Lower lobe of right lung (tissue), 2 donors: ENCODE measurements at places on chromosomes 5 and 9.

DNA sequence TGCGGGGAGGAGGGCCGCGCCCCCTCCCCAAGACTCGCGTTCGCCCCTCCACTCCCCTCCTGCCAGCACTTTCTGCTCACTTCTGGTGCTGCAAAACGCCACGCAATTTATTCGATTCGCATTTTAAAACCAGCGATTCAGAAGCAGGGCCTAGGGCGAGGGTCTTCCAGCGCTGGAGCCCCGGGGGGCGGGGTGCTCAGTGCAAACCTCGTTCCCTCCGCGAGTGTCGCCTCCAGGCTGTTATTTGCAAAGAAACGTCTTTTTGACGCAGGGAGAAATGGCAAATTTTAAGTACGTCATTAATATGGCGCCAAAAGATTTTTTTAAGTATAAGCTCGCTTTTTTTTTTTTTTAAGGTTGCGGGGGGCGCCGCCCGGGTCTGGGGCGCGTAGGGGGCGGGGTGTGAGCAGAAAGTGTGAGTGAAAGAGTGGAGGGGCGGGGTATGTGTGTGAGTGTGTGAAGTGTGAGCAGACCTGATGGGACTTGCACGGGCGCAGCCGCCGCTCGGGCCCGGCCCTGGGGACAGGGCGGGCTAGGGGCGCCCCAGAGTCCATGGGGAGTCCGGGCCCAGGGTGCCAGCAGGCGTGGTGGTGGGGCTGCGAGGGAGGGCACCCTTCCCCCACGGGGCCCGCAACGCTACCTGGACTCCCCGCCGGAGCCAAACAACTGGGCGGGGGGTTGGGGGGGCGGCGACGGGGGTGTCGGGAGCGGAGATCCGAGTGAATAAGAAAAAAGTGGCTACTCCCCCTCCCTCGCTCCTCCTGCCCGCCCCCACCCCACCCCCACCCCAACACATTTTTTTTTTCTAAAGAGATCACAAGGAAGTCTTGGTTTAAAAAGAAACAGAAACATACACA is at the start of gene JADE2:
Gene JADE2, plus strand, starts transcription at position 845 of the 857 bp plus-strand sequence. CDS start 10,188 bp downstream, outside the sequence.
- peak; percentile 83 for DNase-seq

GRCh38 chr9:134410071-134410834 is 84.0 kb downstream of the RXRA start:
- peak; percentile 89 for DNase-seq

GRCh38 chr9:130088051-130088450 is 34.3 kb downstream of the GPR107 start:
- no peak for DNase-seq

DNA sequence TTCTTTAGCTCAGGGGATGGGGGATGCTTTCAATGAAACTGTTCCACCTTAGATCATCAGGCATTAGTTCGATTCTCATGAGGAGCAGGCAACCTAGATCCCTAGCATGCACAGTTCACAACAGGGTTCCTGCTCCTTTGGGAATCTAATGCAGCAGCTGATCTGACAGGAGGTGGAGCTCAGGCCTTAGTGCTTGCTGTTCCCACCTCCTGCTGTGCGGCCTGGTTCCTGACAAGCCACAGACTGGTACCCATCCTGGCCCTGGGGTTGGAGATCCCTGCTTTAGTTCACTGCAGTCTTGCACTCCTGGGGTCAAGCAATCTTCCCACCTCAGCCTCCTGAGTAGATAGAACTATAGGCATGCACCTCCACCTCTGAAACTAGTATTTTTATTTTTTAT is 1369.8 kb upstream of the NUDT12 start:
- no peak for DNase-seq

DNA sequence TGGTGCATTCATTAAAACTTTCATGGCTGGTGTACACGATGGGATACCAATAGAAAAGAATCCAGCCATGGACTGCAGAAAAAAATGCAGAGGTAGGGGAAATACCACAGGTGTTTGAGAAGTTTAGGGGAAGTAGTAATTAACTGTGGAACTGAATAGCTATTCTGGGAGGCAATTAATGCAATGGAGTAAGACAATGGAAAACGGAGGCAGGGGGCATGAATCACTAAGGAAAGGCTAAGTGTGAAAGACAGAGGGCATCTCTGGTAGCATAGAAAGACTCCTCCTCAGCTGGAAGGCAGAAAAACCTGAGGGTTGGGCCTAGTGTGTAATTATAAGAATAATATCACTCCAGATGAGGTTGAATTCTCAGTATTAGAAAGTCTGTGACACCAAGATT is 30.9 kb upstream of the NPR3 start:
- no peak for DNase-seq

DNA sequence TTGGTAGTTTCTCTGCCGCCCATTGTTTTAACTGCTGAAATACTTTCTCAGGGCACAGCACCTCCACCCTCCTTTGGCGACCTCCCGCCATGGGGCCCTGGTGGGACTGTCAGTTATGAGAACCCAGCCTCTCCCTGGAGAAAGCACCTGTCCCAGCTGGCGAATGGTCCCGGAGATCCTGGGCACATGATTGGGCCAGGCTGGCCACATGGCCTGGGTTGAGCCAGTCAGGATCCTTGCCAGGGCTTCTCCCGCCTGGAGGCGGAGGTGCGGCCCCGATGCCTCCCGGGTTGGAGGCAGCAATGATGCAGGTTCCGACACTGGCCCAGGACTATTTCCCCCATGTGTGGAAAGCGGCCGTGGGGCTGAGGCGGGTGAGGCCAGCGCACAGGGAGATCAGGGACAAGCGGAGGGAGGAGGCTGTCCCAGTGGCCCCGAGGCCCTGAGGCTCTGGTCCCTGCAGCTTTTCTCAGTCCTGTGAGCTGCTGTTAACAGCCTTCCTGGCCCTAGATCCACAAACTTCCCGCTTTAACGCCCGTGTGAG is 13.6 kb downstream of the UNC5A start:
- no peak for DNase-seq

- no peak for DNase-seq
These were observed 533.1 kb downstream of the NTRK2 start for GRCh38 chr9:85202596-85202995.

GRCh38 chr9:129932303-129933151 is 97.3 kb downstream of the USP20 start:
- DNase-seq = no peak

DNA sequence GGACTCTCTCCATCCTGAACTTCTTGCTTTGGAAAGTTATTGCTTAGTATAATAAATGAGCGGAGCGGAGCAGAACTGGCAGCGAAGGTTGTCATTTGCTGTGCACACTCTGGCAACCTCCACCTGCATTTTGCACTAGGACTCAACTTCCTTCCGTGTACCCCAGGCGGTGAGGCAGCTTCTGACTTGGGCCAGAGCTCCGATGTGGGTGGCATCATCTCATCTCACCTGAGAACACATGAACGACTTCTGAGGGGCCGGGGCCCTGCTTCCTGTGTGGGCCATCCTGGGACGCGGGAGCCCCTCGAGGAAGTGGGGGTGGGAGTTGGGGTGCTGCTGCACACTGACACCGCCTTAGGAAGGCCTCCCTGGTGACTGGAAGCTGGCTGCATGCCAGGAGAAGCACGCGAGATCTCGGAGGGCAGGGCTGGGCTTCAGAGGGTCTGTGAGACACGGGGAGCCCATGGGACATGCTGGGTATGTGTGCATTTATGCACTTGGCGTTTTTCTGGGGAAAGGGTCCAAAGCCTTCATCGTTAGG is 56.5 kb upstream of the COL5A1 start:
- DNase-seq = no peak

GRCh38 chr5:177445052-177445916 is 1.3 kb upstream of the PRR7 start:
- DNase-seq = no peak

DNA sequence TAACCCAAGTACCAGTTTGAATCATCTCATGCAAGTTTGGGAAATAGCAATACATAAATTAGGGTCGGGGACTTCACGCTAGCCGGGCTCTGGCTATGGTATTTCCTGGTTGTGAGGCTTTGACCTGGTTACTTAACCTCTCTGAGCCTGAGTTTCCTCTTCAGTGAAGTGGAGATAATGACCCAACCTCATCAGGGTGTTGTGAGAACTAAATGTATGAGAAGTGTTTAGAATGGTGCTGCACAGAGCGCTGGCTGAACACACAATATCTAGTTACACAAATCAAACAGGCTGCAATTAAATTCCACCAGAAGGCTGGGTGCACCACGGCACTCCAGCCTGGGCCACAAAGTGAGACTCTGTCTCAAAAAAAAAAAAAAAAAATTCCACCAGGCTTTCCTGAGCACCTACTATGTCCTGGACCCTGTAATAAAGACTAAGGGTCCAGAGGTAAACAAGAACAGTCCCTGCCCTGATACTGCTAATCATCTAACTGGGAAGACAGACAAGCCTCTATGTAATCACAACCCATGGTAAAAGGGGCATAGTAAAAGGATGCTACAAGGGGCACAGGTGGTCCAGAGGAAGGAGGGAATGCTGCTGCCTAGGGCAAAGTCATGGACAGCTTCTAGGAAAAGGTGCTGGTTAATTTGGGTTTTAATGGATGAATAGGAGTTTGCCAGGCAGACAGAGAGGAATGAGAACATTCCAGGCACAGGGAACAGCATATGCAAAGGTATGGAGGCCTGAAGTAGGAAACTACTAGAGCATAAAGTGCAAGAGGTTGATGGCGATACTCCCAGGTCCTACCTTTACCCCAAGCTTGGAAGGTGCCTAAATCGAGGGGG is 27.7 kb downstream of the DUSP1 start:
- no peak for DNase-seq

DNA sequence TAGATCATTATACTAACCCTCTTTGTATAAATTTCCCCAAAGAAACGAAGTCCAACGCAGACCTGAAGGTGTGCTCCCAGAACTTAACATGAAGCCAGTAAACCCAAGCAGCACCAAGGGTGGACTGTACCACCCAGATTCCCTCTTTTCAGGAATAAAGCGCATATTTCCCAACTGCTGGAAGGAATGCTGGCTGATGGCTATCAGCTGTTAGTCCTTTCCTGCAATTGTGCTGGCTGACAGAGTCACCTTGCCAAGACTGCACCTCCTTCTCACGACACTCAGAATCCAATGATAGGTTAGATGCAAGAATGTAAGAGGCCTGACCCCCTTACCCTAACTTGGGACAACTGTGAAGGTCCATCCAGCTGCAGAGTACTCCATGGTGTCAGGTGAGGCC is 93.9 kb downstream of the MAPKAP1 start:
- no peak for DNase-seq

DNA sequence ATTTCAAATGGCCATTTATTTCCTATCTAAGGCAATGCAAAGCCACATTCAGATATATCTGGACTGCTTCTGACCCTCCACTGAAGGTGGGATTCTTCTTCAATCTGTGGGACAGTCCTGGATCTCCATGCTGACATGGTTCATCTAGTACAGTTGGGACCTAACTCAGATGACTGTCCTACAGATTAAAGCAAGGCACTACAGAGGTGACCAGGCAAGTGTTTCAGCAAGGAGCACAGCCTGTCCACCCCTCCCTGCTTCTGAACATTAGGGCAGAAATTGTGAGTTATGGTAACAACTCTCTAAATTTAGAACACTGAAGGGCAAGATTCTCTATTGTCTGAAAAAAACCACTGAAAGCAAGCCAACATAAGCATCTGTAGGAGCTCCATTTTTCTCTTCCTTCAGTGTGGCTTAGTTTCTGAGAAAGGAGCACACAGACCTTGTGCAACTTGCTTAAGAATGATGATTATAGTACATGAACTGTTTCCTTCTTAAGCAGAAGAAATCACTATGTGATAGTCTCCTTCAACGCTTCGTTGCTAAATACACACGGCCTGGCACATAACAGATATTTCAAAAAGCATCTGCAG is 62.9 kb upstream of the BARX1 start:
- DNase-seq = no peak

DNA sequence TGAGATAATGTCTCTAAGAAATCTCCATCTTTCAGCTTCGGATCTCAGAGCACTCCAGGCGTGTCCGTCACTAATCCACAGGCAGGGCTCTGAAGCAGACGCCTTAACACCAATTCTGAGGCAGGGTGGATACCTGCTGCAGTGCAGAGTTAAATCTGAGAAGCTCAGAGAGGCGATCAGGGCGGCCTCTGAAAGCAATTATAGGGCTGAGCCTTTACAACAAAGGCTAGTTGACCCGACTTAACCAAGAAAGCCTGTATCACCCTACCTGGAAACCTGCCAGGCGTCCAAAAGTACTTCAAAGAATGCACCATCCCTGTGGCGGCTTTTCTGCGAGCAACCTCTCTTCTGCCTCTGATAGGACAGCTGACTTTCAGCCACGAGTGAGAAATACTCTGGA is 134.8 kb upstream of the MSX2 start:
- DNase-seq = no peak

DNA sequence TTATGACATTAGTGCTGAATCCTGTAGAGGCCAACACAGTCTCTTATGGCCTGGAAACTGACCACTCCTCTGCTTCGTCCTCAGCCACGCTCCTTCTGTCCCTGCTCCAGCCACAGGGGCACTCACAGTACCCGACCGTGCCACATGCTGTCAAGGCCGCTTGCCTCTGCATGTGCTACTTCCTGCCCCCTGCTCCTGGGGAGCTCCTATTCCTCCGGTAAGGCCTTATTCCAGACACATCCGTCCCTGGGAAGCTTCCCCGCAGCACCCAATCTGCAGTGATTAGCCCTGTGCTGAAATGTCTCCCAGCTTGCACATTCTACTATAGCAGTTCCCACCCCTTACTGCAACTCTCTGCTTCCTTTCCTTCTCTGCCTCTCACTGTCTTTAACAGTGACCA is 187.5 kb downstream of the CRB2 start:
- no peak for DNase-seq

DNA sequence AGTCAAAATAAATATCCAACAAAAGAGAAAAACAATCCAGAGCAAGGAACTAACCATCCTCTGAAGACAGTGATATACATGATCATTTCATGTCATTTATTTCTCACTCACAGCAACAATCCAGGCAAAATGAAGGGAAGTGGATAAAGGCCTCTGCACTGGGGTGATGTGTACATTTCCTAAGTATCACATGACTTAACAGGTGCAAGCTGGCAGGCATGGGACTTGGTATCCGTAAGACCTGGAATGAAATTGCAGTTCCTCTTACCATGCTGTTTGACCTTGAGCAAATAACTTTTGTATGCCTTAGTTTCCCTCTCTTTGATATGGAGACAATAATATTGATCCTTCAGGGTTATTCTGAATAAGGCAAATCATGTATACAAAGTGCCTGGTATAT is 77.6 kb downstream of the PRLR start:
- no peak for DNase-seq

DNA sequence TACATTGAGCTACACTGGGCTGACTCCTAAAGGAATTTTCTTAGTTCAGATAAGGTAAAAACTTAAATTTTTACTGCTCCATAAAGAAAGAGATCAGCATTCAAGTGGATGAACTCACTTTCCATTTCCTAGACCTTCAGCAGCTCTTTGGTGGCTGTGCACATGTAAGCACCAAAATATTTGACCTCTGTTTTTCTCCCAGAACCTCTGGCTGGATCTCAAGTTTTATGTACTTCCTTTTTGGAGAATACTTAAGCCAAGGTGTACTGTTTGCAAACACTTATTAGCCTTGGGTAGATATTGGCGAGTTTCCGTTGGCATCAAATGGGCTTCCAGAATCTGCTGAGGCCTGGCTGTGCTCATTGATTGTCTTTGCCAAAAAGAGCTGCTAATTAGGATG is 10.3 kb downstream of the TNC start:
- no peak for DNase-seq
